Uterus (tissue), 4 donors: ENCODE measurements at places on chromosomes 1 and 21.
A peak's percentile ranks its signal among the peaks of the same experiment; 100 is the strongest.

- DNase-seq: no peak
Measured at GRCh38 chr1:79431340-79431739, 424.8 kb upstream of the ADGRL4 start.

- no peak for DNase-seq
Measured at GRCh38 chr1:162632698-162633080, 425 bp downstream of the DDR2 start.

DNA sequence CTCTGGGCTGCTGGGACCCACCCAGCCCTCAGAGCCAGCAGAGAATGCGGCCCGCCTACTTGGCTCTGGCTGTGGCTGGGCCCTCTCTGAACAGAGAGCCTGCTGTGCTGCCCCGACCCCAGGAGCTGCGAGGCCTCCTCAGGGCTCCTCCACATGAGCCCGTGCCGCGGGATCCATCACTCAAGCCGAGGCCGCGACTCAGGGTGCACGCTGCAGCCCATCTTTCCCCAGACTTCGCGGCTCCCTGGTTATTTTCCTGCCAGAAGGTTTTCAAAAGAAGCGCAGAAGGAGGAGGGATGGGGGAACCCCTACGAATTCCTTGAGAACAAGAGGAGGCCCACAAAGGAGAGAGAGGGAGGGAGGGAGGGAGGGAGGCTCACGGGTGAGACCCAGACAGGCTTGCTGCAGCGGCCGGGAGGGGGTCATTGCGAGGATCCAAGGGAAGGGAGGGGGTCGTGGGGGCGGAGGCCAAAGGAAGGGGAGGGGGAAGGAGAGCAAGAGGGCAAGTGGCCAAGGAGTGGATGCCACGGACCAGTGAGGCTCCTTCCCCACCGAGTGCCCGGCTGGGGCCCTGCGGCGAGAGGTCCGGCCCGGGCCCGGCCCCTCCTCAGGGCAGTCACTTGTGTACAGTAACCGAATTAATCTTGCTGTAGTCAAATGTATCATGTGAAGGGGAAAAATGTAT is 146.8 kb downstream of the CASZ1 start:
- DNase-seq: no peak

DNA sequence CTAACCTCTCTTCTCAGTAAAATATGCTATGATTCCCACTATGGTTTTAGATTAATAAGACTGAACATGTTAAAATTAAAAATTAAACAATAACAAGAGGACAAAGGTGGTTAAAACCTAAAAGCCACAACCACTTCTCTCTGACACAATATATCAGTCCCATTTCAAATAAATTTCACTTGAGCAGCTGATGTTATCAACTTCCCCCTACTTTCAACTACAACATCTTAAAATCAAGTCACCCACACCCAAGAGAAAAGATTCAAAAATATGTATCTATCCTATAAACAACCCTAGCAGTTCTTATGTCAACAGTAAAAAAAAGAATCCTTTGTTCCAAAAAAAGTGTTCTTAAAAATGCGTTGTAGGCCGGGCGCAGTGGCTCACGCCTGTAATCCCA is 7.5 kb downstream of the PUM1 start:
- DNase-seq: no peak

DNA sequence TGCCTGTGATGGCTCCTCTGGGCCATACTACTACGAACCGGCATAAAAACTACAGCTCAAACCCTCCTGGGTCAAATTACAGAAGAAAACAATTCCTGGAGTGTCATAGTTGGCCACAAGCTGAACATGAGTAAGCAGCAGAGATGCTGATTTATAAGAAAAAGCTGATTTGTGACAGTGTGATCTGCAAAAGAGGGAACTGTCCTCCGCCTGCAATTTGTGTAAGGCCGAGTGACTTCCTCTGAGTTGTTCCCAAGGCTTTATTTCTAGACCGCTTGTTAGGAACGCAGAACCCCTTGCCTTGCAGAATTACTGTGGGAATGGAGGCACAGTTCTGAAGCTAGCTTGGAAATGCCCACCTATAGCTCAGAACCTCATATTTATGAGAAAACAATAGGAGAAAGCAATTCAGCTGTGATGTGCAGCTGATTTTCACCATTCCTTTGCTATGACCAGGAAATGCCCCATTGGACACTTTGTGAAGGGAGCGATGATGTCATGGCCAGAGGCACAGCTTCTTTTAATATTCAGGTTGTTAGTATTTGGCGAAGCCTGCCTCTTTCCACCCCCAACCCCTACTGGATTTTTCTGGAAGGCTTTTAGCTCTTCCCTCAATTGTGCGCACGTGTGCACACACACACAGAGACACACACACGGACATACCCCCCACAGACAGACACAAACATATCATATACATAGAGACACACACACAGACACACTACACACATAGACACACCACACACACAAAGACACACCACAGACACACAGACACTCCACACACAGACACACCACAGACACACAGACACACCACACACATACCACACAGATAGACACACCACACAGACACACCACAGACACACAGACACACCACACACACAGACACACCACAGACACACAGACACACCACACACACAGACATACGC is 47.6 kb downstream of the IER5 start:
- peak; percentile 52 for DNase-seq

- no peak for DNase-seq
Measured at GRCh38 chr1:176165573-176165972, 41.5 kb downstream of the COP1 start.

- DNase-seq: no peak
Measured at GRCh38 chr1:20700636-20701215, 17.1 kb downstream of the KIF17 start.

DNA sequence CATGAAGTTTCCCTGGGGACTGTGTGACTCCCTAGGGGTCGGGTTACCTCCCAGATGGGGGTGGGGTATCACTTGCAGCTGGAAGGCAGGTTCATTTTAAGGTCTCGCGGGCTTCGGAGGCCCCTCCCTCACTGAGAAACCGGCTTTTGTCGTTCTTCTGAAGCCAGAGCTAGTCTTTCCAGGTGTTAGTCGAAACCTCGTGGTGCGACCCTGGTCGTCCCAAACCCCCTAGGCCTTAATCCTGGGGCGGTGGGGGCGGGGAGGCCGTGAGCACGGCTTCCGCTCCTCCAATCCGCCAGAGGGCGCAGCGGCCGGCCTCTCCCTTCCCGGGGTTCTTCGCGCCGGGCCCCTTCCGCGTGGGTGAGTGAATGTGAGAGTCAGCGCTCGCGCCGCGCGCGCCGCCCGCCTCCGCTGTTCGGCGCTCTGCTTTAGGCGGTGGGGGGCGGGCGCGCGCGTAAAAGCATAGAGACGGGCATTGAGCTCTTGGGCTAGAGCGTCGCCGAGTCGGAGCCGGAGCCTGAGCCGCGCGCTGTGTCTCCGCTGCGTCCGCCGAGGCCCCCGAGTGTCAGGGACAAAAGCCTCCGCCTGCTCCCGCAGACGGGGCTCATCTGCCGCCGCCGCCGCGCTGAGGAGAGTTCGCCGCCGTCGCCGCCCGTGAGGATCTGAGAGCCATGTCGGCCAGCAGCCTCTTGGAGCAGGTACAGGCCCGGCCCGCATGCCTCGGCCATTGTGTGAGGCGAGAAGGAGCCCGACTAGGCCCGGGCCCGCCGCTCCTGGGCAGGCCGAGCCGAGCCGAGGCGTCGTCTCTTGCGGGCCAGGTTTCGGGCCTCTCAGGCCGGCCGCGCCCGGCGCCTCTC is at the start of gene YTHDF2:
Gene YTHDF2 (plus strand): TSS at position 491 of the 857 bp plus-strand sequence. CDS start 181 bp downstream, at position 672.
- DNase-seq: peak; percentile 96

- no peak for DNase-seq
Measured at GRCh38 chr1:50605186-50605875, 182.1 kb upstream of the DMRTA2 start.

DNA sequence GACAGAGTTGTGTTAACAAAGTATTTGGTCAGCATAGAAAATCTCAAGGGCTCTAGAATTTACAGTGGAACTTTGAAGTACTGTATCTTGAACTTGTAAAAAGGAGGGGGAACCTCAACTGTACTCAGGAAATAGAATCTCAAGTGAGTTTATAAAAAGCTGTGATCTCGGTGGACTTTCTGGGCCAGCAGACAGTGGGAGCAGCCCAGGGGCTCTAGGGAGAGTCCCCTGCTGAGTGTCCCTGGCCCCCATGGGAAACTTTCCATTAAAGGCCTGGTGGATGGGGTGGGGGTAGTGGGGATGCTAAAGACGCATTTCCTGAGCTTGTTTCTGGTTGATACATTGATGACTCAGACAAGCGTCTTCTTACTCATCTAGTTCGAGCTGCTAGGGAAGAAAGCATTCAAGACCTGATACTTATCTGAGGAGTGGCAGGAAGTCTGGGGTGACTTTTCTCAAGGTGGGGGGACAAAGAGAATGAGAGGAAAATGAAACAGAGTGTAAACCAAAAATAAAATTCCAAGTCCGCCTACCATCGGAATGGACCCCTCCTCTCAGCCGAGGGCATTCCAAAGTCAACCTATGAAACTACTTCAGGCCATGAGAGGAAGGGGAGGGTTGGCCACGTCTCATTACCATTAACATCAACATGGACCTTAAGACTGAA is 65.5 kb downstream of the NID1 start:
- DNase-seq: no peak

DNA sequence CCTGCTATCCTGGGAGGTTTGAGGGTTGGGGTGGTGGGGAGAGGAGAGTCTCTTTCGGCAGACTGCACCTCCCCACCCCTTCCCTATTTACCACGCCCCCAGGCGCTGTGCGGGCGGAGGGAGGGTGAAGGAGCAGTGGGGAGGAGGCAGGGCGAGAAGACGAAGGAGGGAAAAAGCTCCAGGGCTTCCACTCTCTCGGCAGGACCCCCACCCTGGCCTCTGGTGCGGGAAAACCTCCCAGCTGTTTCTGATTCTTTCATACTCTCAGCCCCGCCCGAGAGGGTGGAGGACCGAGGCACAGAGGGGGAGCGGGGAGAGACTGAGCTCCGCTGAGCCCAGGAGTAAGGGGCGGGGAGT is 866 bp upstream of the WNT2B start:
- DNase-seq: no peak

GRCh38 chr1:179586107-179586823 is 5.4 kb upstream of the TDRD5 start:
- DNase-seq: peak; percentile 33

- DNase-seq: no peak
Measured at GRCh38 chr1:9062021-9062471, 7.4 kb downstream of the SLC2A5 start.

DNA sequence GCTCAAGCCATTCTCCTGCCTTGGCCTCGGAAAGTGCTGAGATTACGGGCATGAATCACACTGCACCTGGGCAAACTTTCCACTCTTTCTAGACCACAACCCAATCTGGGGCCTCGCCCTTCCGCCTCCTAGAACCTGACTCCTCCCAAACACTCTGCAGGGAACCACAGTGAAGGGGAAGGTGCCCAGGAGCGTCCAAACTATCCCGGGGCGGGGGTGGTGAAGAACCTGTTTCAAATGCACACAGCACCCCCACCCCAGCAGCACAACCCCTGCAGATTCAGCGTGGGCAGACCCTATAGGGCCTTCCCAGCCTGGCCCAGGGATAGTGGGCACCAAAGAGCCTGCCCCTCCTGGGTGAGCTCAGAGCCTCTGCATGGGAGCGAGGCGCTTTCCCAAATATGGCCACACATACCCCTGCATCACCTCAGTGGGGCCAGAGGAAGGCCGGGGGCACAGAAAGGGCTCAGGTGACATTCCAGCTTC is 86.9 kb downstream of the STUM start:
- DNase-seq: no peak

GRCh38 chr1:212215910-212216309 is 69.3 kb upstream of the PPP2R5A start:
- DNase-seq: no peak

DNA sequence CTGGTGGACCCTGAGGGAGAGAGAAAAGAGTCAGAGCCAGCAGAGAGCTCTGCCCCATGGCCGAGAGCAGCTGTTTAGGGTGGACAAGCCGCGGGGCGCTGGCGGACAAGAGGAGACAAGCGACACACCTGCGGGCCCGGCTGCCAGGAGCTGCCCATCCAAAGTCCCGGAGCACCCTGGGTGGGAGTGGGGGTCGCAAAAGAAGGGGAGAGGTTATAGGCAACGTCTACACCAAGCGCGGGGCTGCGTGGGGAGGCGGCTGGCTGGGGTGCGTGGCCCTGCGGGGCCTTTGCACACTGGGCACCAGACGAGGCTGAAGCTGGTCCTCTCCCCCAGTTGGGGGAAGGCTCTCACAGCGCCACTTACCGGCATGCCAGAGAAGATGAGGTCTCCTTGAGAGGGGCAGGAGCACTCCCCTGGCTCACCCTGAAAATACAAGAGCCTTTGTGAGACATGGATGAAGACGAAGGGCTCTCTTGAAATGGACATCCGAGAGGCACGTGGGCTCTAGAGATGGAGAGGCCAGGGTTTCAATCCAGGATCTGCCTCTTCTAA is 24.1 kb downstream of the COL16A1 start:
- no peak for DNase-seq

DNA sequence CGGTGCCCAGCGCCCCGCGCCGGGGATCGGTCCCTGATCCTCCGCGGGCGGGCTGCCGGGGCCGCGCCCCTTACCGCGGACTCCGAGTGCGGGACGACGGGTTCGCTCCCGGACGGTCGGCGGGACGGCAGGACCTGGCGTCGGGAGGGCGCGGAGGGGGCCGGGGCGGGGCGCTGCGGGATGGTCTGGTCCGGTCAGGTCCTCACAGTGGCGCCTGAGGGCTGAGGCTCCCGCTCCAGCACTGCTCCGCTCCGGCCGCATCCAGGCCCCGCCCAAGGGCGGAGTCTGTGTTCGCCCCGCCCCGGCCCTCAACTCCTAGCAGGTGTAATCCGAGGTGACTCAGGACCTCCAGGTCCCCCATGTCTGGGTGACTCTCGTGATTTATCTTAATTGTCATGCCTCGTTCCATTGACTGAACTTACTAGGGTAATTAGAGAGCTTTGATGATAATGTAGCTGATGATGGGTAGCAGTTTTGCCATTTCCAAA is at the start of gene RAB3B:
Gene RAB3B (minus strand): TSS at position 223 of the 488 bp plus-strand sequence. CDS start 13,583 bp downstream, outside the sequence.
- peak; percentile 29 for DNase-seq

GRCh38 chr1:41442697-41443251 is 41.7 kb downstream of the EDN2 start:
- peak; percentile 31 for DNase-seq

- no peak for DNase-seq
Measured at GRCh38 chr1:179921472-179921871, 33.1 kb upstream of the CEP350 start.

DNA sequence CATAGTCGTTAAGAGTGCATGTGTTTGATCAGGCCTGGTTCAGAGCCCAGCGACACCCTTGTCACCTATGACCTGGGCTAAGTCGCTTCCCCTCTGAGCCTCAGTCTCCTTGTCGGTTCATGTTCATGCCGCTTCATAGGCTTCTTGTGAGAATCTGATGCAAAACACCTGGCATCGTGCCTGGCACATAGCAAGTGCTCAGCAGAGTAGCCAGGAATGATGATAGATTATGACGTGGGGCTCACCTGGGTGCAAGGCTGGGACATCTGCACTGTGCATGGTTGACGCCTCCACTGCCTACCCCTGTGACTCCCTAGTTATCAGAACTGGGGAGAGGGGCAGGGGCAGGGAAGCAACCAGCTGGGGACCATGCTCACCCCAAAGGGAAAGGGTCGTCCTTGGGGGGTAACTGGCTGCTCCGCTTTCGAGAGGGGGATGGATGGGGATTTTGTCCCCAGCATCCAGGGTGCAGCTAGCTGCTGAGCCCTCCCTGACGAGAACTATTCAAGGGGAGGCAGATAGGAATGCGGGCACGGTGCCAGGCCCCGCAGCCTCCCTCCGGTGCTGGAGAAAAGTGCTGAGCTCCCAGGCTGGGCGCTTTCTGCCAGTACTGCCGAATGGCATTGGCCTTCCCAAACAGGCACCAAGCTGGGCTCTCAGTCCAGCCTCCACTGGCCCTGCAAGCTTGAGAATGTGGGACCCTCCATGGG is 9.3 kb downstream of the EFHD2 start:
- no peak for DNase-seq
